ENCODE measurements at places on chromosomes 6 and 20.
A peak's percentile ranks its signal among the peaks of the same experiment; 100 is the strongest.

GRCh38 chr6:26284537-26285142 is 80.4 kb upstream of the BTN3A2 start:
- DNase-seq = peak; percentile 70

- no peak for DNase-seq
Observed at GRCh38 chr6:137892271-137892708, 25.2 kb downstream of the TNFAIP3 start.

GRCh38 chr6:25504661-25505060 is 147.4 kb upstream of the SCGN start:
- no peak for DNase-seq

DNA sequence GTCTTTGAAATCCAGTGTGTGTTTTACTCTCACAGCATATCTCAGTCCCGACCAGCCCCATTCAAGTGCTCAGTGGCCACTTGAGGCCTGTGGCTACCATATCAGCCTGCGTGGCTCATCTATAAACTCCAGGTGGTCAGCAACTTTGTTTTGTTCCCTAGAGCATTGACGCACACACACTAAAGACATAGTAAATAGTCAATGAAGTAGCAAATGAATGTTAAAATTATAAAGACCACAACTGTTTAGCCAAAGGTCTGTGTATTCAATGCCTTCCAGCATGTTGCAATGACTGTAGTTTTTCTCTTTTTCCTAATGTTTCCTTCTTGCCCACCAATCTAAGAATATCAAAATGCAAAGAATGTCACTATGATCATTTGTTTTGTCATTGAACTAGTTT is 238.2 kb upstream of the ZNF217 start:
- DNase-seq = no peak

DNA sequence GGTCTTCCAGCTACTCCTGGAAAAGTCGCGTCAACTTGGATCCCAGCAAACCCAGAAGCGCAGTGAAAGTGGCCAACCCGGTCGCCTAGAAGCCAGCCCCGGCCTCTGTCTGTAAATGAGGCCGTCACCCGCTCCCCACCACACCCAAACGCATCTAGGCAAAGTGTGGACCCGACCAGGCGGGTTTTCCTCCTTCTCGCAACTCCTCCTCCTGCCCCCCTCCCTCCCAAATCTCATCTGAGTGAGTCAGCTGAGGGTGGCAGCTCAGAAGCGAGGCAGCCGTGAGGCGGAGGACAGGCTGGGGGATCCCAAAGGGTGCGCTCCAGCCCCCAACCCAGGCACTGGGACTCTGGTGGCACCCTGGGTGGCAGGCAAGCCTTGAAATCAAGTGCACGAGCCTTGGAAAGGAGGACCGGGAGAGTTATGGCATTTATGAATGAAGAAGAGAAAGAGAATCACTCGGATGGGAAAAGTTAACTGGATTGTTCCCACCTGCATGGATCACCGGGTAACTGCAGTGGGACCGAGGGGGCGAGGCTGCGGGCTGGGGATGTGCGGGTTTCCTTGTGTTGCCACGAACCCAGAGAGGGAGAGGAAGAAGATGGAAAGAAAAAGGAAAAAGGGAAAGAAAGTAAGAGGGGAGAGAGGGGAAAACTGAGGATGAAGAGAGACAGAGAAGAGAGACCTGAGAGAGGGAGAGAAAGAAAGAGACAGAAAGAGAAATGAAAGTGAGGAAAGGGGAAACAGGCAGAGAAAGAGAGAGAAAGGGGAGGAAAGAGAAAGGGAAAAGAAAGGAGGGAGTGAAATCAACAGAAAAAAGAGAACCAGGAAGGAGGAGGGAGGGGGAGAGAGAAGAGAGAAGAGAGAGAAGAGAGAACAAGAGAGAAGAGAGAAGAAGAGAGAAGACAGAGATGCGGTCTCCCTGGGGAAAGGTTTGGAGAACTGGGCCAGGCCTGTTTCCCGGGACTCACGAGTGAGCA is at the start of gene APCDD1L:
Gene APCDD1L, minus strand, starts transcription at position 167 of the 980 bp plus-strand sequence. CDS start 692 bp downstream, outside the sequence.
- no peak for DNase-seq

DNA sequence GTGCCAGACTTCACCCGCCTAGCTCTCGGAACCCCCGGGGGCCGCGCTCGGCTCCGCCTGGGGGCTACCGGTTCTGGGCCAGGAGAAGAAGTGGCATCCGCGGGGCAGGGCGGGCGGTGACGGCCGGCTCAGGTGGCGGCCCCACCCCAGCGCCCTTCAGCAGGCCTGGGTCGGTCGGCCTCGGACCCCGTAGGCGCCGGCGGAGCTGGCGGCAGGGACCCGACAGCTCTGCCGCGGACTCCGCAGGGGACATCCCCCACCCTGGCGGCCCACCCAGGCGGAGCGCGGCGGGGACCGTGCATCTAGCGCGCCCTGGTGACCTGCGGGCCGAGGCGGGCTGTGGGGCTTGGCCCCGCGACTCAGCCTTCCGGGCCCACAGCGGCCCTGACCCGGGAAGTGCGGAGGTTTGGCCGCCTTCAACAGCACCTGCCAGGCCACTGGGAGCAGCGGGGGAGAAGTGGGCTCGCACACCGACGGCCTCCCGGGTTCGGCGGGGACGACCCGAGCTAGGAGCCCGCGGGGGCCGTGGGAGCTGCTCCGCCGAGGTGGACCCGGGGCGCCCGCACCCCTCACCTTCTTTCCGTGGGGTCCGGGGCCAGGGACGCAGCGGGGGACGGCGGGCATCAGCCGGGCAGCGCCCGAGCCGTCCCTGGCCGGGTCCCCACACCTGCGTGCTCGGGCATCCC is 87.1 kb downstream of the TMEM242 start:
- DNase-seq = no peak

- DNase-seq = no peak
Observed at GRCh38 chr6:36633915-36634314, 39.8 kb downstream of the SRSF3 start.

GRCh38 chr6:13101409-13101808 is 226.9 kb downstream of the TBC1D7 start:
- DNase-seq = no peak

GRCh38 chr20:45308117-45308778 is at the start of gene MATN4:
Gene MATN4 (minus strand): TSS chr20:45308299. CDS start chr20:45305582, 2,717 bp downstream.
- DNase-seq = no peak

GRCh38 chr20:4099905-4100675 is 84.7 kb upstream of the RNF24 start:
- DNase-seq = no peak

DNA sequence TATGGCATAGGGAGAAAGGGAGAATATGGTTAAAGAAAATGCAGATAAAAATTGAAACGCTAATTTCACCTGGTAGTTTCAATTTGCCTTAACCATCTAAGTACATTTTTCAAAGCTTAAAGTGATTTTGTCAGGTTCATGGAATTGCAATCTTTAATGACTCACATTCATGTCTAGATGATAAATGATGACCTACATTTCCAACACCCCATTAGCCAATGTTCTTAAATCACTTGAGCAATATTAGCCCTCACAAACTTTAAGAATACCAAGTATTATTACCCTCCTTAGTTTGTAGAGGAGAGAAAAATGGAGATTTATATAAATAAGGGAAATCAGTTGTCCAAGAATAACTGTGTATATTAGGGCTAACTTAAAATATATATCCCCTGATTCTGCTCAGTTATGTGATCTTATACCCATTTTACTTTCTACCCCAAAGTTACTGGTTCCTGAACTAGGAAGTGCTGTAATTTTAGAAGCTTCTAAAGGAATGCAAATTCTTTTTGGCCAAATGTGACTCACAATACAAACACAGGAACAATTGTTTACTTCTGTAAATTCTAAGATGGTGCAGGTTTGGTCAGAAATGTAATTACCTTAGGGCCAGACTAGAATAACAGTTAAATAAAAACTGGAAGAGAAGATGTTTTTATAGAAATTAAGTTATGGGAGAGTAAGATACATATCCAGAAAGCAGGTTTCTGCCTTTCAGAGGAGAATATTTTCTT is 34.5 kb downstream of the TPBG start:
- DNase-seq = no peak

- DNase-seq = no peak
Observed at GRCh38 chr20:35360033-35360432, 51.7 kb downstream of the UQCC1 start.

DNA sequence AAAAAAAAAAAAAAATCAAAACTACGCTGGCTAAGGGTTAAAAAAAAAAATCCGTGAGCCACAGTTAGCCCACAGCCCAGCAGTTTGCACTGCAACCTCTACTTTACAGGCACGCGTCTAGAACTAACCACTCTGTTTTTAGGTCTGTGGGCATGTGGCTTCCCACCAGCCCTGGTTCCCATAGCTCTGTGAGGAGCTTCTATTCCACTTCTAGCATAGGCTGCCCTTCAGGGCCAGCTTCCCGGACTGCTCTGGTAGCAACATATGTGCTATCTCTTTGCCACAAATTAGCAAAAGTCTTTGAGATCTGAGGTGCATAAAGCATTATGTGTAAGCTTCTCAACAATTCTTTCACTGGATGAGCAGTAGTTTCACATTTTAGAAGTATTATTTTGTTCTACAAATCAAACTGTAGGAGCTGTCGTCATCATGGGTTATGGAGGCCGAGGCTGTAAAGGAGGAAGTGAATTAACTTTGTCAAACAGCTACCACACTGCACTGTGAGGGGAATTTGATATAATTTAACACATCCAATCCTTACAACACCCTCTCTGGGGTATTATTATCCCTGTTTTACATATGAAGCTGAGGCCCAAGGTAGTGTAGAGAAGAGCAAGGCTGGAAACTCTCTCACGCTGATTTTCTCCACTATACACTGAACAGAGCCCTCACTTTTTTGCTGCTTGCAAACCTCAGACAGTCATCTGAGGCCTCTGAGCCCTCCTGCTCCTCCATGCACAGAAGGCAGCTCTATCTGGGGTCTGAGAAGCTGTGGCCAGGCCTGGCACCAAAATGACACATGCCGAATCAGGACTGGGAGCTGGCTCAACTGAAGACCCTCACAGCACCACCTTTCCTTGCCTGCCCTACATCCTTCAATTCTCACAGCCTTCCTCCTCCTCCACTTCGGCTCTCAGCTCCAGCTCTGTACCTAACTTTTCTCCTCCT is 35.4 kb downstream of the MAN1A1 start:
- peak; percentile 52 for DNase-seq

DNA sequence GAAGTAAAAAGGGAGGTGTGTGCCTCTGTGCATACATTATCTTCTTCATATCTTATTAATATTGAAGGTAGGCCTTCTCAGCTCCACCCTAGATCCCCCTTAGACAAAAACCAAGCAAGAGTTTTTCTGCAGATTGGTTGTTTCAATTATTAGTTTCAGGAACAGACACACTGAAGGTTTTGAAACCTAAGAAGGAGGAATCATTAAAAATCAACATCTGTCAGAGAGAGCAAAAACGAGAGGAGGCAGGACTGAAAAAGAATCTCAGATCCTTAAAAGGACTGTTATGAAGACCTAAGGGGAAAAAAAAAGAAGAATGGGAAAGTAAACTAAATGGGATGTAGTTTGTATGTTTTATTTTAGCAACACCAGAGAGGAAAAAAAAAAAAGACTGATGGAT is 560.8 kb upstream of the JAG1 start:
- no peak for DNase-seq

Data from activated T-cell treated with anti-CD3 and anti-CD28 coated beads, Interleukin-2, amount 50 U/mL, for 48 hours (primary cell).